ENCODE measurements at places on chromosomes 3 and 15.

DNA sequence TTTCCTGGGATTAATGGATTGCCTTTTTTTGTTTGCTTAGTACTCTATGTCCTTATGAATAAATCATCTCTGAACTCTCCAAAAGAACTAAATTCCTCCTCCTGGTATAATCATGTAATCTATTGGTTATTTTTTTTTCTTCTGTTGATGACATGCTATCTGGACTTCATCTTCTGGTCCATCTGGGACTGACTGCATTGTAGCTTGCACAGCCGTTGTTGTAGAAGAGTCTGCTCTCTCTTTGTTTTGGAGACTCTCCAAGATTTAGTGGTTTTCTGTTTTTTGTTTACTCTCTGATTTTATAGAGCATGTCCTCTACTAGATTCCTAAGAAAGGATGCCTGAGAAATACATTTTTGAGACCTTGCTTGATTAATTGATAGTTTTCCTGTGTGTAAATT is 19.1 kb downstream of the IREB2 start:
- no peak for DNase-seq

GRCh38 chr3:11510001-11510340 is 133.7 kb downstream of the VGLL4 start:
- DNase-seq, result no peak

GRCh38 chr3:10251006-10251405 is 2.7 kb downstream of the TATDN2 start:
- no peak for DNase-seq

DNA sequence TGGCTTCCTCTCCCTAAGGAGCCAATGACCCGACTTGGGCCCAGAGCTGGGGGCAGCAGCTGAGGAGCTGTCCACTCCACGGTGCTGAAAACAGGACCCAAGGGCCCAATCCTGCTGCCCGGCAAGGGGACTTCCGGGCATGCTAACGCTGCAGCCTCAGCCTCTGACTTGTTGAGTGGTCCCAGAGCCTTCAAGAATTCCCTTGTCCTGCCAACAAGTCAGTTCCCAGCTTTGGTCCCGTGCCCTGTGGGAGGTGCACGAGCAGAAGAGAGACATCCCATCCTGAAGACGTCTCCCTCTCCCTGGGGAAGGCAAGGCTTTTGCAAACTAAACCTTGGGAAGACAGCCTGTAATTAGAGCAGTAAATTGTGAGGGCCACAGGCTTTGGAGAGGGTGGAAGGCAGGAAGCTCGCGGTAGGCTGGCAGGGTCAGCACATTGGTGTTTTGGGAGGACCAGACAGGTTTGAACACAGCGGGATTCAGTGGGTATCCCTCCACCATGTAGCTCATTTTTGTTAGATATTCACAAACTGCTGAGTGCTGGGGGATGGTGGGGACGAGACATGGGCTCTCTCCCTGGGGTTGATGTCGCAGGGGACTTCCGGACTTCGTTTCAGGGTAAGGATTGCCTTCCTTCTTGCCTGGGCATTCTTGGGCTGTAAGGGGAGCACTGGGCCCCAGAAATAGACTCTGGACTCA is 29.8 kb upstream of the PRR23E start:
- no peak for DNase-seq

GRCh38 chr3:39404943-39405686 is 1.4 kb upstream of the RPSA start:
- no peak for DNase-seq

DNA sequence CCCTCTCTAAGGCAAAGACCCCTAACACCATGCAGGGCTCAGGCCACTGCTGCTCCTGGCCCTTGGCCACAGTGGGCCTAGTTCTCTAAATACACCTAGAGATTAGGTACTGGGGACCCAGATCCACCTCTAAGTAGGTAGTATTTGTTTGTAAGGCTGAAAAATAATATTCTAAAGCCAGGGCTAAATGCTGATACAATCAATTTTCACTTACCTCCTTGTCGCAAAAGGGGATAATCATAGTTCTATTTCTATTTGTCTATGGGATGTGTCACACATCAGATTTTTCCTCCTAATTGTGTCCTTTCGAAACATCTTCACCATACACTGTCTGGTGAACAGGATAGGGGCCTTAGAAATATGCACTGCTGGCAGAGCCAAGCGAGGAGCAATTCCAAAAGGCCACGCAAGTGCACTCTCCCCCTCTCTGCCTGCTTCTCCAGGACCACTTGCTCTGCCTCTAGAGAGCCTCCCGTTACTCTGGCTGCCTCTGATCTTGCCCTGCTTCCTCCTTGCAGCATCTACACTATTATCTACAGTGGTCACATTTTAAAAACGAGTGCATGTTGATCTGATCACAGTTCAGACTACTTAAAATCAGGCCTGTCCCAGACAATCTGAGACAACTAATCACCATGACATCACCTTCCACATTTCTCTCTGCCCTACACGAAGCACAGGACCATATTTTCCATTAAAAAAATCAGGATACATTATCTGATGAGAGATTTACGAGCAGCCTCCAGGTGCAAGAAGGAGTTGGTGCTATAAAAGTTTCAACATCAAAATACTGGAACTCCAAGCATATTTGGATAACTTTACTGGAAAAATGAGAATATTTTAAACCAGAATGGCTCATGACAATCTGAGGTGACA is 115.4 kb downstream of the MYLK start:
- DNase-seq, result no peak

DNA sequence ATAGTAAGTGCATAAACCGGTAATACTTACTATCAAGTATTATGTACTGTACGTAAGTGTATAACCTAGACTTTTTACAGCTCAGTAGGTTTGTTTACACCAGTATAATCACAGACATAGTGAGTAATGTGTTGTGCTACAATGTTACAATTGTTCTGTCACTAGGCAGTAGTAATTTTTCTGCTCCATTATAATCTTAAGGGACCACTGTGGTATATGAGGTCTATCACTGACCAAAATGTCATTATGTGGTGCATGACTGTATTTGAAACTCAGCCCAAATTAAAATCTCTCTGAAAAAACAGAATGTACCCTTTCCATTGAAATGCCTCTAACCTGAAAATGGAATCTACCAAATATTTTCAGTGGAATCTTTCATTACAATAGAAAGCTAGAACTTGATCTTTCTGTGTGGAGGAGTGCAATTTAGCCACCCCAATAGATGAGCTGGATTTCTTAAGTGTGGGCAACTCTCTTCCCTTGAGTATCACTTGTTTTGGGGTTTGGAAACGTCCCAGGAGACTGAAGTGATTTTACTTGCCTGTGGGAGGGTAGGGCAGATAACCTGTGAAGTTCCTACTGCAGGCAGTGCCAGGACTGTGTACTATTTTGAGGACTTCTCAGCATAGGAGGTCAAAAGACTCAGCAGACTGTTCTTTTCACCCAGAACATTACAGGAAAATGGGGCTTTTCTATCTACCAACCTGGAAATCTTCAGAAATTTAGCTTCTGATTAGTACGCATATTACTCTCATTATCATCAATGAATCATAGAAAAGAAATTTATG is 50.9 kb downstream of the FAM98B start:
- no peak for DNase-seq

GRCh38 chr3:71310980-71311660 is 272.4 kb downstream of the FOXP1 start:
- DNase-seq, result no peak

GRCh38 chr3:105674437-105675065 is 194.3 kb downstream of the CBLB start:
- DNase-seq, result no peak

- DNase-seq, result no peak
Observed at GRCh38 chr15:75713338-75713895, 769 bp upstream of the CSPG4 start.

DNA sequence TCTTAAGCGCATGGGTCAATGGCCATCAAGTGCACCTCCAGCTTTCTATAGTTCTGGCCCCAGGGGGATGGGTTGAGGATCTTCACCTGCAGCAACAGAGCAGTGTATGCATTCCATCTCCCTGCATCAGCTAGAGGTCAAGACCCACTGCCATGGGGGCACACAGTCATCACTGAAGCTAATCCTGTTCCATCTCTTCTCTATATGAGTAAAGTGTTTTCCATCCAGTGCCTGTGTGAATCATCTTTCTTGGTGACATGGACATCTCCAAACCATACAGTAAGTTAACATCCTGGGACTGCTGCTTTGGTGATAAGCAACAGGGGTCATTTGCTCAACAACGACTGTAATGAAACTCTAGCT is 4.4 kb upstream of the ENTPD3 start:
- DNase-seq, result no peak

GRCh38 chr3:78257951-78258530 is 1218.1 kb downstream of the ROBO2 start:
- DNase-seq, result no peak

- no peak for DNase-seq
Observed at GRCh38 chr3:14231145-14231990, 52.8 kb downstream of the LSM3 start.
